ENCODE measurements at places on chromosomes 11 and 22.

DNA sequence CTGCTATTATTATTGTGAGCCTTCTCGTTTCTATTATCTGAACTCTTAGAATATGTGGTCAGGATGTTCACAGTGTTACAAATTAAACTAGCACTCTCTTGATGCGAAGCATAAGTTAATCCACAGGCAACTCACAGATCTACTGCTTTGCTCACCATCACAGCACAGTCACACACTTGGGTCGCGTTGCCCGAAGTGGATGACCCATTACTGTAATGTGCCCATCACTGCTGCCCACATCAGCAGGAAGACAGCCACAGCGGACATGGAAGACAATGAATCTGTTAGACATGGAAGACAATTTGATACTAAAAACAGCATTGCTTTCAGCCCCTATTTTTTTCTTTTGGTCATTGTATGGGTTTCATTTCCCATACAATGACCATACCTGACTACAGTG, 216.4 kb upstream of the B3GAT1 start:
- no peak for DNase-seq

DNA sequence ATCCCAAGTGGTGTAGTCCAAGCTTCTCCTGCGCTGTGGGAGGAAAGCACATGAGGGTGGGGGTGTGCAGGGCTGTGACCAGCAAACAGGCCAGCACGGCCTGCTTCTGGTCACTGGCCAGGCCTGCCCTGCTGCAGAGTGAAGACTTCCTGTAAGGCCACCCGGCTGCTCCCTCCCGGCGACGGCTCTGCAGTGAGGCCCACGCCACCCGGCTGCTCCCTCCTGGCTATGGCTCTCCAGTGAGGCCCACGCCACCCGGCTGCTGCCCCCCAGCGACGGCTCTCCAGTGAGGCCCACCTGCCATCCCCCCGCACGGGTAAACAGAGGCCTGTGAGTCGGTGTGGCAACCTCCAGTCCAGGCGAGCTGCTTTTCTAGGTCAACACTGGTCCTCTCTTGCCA, 31.4 kb upstream of the BRSK2 start:
- no peak for DNase-seq

DNA sequence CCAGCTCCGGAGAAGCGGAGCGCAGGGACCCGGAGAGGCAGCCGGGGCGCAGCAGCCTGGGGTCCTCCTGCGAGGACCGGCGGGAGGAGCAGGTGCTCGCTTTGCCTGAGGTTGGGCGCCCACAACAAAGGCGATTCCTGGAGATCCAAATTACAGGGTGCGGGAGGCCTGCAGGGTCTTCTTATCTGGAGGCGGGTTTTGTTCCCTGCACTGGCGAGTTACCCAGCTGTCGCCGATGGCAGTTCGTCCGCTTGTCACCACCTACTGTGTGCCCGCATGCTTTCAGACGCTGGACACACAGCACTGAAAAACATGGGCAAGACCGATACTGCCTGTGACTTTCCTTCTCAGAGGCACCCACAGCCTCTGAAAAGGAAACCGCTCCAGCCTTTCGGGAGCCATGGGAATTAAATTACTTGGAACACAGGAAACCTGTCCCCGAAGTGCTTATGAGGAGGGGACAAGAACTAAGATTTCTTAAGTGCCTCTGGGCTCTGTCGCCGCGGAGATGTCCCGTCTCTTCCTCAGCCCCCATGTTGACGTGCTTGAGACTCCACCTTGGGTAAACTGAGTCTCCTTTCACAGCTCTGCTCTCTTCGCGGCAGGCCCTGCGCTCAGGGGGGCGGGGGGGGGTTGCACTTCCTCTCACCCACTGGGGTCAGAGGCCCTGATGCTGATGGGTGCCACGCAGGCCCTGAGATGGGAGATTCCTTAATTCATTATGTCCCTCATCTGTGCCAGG, 1.3 kb upstream of the ZFTA start:
- no peak for DNase-seq

DNA sequence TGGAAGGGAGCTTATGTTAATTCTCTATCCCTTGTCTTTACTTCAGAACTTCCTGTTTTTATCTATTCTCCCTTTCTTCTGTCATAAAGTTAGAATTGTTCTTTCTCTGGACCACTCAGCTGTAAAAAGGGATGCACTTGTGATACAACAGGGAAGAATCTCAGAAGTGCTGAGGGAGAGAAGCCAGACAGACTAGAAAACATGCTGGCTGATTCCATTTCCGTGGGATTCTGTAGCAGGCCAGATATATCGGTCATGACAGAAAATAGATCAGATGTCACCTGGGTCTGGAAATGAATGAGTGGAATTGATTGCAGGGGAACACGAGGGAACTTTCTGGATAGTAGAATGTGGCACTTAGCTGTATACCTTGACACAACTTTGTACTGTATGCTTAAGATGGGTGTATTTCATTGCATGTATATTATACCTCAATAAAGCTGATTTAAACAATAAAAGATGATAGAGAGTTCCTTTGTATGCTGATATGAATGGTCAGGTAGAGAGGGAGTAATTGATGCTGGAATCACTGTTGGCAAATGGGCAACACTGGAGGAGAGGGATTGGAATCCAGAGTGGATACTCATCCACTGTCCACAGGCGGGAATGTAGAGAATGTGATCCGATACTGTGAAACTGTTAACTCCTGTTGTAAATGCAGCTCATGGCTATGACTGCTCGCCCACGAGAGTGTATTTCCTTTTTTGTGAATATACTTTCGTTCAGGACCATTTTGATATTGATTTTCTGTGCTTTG, 59.6 kb downstream of the ATXN10 start:
- no peak for DNase-seq

DNA sequence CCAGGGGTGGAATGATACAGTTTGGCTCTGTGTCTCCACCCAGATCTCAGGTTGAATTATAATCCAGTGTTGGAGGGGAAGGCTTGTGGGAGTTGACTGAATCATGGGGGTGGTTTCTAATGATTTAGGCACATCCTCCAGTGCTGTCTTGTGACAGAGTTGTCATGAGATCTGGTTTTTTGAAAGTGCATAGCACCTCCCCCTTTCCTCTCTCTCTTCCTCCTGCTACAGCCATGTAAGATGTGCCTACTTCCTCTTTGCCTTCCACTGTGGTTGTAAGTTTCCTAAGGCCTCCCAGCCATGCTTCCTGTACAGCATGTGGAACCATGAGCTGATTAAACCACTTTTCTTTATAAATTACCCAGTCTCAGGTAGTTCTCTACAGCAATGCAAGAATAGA, 45.1 kb downstream of the THAP12 start:
- no peak for DNase-seq

GRCh38 chr11:115363426-115363825, 140.8 kb downstream of the CADM1 start:
- no peak for DNase-seq

DNA sequence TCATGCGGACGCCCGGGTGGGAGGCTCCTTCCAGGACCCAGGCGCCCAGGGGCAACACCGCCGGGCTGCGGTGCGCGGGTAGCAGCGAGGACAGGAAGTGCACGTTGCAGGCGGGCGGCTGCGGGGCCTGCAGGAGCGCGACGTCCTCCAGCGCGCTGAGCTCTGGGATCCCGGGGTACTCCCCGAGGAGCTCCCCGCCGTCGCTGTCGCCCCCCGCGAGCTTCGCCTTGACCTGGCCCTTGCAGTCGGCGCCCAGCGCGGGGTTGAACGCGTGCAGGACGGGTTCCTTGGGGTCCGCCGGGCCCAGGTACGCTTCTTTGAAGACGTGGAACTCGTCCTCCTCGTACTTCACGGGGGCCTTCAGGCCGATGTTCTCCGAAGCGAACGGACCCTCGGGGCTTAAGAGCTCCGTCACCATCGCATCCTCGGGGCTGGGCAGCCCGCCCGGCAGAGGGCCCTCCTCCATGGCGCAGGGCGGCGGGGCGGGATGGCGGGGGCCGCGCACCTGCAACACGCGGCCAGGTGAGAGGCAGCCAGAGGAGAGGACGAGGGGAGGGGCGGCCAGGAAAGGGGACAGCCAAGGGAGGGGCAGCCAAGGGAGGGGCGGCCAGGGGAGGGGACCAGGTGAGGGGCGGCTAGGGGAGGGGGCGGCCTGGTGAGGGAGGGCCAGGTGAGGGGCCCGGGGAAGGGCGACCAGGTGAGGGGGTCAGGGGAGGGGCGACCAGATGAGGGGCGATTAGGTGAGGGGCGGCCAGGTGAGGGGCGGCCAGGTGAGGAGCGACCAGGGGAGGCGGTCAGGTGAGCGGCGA, 921 bp downstream of the TESMIN start:
- DNase-seq: no peak
